ENCODE measurements at places on chromosomes 6 and 20.
A peak's percentile ranks its signal among the peaks of the same experiment; 100 is the strongest.

DNA sequence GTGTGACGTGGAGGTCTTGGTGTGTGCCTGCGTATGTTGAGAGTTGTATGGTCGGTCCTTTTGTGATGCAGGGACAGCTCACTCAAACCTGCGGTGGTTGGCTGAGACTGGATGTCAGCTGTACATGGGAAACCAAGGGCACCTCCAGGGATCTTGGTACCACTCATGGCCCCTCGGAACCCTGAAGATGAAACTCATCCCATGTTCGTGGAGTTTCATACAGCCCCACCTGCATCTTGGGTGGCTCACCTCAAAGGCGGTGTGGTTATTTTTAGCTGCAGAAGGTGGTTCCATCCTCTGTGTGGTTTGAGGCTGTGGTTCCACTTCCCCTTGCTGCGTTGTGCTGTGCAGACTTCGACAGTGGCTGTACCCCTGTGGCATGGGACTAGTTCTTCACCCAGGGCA, 52.6 kb upstream of the SLC22A1 start:
- DNase-seq: no peak

- no peak for DNase-seq
Observed at GRCh38 chr6:160054913-160055312, 66.7 kb upstream of the SLC22A1 start.

- DNase-seq: peak; percentile 55
Observed at GRCh38 chr20:46128310-46129151, 10.4 kb downstream of the CD40 start.

GRCh38 chr20:61516346-61517208, 264.5 kb downstream of the CDH4 start:
- no peak for DNase-seq

GRCh38 chr6:166346965-166347364, 4.6 kb upstream of the SFT2D1 start:
- no peak for DNase-seq

DNA sequence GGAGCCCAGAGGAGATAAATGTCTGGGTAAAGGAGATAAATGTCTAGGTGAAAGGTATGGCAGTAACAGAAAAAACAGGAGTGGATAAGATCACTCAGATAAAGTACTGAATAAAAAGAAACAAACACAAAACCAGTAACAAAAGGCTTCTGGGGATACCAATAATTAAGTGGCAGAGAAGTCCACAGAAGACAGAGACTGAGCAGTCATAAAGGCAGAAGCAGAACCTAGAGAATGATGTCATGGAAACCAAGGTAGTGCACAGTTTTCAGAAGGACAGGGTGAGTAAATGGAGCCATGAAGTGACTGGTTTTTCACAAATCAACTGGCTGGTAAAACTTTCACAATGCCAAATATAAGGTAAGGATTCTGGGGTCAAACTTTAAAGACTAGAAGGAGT, 80.9 kb upstream of the PLN start:
- DNase-seq: no peak

GRCh38 chr6:162108041-162108440, 619.5 kb downstream of the PRKN start:
- no peak for DNase-seq

- no peak for DNase-seq
Observed at GRCh38 chr6:170030284-170030815, 260.5 kb downstream of the DLL1 start.

DNA sequence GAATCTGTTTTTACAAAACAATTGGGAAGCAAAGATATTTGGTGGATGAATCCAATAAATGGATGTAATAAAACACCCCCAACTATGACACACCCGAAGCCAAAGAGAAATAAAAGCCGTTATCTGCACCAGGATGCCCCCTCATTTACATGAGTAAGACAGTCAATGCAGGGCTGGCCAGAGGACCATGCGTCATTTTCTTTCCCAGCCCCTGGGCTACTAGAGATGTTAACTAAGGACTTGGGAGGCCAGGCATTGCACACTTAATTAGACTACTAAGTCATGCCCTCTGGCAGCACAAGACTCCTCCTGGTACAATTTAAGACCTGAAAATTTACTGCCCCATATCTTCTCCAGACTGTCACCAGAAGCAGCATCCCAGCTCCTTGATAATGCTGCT, 3.2 kb downstream of the LEMD2 start:
- no peak for DNase-seq

GRCh38 chr6:108914235-108915022, 66.2 kb downstream of the ARMC2 start:
- DNase-seq: peak; percentile 46

DNA sequence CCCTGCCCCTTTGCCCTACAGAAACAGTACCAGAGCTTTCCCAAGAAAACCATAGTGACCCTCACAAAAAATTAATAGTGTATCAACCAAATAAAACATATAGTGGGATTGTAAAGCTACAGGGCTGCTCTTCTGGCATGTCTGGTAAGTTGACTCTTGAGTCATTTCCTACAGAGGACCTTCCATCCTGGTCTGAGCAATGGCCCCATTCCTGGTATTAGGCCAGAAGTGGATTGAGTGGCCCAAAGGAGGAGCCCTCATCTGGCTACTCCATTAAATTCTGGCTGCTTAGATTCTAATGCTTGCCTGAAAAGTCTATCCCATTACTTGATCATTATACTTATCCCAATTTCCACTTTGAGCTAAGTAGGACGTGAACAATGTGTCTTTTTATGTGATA, 150.9 kb upstream of the HMGN3 start:
- no peak for DNase-seq

GRCh38 chr6:165232731-165233488, 76.5 kb downstream of the C6orf118 start:
- DNase-seq: no peak

DNA sequence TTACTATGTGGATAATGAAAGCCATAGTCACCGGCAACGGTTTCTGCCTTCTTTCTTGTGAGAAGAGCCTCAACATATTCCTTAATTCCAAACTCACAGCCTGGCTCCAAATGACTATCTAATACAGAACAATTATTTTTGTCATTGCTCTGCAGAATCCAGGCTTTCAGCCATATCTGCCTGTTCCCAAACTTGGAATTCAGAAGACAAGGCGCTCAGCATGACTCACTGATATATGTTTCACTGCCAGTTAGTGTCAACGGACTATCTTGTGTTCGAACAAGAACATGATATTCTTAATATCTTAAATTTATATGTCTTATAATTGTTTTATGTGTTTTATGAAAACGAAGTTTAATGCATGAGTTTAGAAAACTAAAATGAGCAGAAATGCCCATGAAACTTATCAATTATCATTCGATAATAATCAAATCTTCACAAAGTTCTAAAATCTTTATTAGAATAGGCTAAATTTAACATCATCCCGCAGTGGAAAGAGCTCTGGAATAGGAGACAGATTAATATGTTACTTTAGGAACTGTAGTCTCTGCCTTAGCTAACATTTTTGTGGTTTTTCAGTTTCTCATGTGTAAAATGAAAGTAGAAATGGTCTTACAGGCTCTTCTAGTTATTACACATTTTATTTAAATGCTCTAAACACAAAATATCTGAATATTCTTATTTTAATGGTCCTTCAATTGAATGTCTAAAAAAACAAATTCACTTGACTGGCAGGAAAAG, 669.3 kb upstream of the GJE1 start:
- DNase-seq: no peak

- no peak for DNase-seq
Observed at GRCh38 chr6:169046483-169047192, 207.0 kb downstream of the THBS2 start.

DNA sequence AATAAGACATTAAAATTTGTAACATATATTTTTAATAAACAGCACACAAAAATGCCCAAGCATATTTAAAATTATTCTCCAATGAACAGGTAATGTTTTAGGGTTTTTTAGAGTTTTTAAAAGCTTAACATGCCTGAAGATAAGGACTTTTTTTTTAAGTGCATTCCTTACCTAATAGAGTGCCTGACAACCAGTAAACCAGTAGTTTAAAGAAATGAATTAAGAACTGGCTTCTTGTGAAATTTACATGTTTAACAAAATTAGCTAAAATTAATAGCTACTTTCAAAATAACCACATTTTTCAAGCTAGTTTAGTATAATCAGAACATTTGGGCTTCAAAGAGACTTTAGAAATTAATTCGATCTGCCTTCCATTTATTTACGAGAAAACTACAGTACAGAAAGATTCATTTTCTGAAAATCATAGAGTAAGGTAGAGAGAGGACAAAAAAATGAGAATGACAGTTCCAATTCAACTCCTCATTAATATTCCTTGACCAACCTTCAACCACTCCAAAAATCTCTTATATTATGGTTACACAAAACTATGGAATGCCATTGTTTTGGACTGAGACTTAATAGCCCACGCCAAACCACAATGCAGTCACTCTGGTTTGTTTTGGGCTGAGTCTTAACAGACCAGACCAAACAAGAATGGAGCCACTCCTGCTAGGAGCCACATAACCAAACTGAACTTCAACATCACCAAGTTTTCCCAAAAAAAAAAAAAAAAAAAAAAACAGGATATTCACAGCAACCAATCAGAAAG, 5.7 kb upstream of the PLN start:
- DNase-seq: no peak

DNA sequence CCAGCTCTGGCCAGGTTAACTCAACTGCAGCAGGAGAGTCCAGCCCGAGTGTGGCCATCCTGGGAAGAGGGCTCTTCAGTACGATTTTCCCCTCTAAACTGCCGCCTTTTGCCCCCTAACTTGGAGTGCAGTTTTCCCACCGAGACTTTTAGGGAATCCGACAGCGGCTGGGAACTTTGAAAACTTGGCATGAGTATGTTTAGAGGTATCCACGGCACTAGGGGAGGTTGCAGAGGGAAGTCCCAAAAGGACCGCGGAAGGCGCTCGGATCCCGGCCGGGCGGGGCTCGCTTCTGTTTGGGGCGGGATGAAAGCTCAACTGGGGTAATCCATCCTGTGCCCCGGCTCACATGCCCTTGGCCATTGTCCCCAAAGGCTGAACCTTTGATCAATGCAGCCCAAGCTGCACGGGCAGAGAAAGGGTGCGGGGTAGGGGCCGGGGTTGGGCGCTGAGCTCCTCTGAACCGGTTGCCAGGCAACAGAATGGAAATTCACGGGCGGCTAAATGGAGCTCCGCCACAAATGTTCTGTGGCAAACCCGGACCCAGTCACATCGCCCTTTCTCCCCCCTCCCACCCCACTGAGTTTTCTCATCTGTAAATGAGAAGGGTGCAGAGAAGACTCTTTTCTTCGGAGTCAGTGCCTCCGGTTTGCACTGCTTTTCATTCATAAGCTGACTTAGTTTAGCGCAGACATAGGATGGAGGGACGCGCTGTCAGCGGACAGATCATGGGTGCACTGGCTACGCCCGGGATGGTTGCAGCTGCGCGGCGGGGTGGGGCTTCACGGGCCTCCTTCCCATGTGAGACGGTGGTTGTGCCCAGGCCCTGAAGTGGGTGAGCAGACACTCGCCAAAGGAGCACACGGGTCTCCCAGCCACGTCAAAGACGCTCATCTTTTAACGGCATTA, 2.3 kb downstream of the BMP6 start:
- DNase-seq: no peak

GRCh38 chr6:23268348-23268747, 699.0 kb downstream of the HDGFL1 start:
- DNase-seq: no peak

DNA sequence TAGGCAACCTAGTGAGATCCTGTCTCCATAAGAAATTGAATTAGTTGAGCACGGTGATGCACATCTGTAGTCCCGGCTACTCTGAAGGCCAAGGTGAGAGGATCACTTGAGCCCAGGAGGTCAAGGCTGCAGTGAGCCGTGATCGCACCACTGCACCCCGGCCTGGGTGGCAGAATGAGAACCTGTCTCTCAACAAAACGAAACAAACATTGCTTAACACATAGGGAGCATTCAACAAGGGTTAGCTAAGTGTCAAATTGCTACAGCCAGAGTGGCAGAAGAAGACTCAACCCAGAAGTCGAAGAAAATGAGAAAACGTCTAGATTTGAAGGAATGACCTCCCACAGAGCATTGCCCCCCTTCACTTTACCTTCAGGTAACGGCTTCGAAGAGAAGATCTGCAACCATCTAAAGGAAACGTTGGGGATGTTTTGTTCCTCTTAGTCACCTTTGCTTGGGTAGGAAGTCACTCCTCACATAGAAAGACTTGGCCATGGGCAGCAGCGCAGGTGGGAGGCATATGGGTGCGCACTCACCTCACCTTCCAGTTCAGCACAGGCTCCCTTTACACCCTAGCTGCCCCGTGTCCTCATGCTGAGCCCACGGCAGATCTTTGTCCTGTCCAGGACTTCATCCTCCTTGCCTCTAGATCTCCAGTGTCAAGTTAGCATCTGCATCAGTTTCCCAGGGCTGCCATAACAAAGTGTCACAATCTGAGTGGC, 63.7 kb upstream of the SHLD1 start:
- no peak for DNase-seq

DNA sequence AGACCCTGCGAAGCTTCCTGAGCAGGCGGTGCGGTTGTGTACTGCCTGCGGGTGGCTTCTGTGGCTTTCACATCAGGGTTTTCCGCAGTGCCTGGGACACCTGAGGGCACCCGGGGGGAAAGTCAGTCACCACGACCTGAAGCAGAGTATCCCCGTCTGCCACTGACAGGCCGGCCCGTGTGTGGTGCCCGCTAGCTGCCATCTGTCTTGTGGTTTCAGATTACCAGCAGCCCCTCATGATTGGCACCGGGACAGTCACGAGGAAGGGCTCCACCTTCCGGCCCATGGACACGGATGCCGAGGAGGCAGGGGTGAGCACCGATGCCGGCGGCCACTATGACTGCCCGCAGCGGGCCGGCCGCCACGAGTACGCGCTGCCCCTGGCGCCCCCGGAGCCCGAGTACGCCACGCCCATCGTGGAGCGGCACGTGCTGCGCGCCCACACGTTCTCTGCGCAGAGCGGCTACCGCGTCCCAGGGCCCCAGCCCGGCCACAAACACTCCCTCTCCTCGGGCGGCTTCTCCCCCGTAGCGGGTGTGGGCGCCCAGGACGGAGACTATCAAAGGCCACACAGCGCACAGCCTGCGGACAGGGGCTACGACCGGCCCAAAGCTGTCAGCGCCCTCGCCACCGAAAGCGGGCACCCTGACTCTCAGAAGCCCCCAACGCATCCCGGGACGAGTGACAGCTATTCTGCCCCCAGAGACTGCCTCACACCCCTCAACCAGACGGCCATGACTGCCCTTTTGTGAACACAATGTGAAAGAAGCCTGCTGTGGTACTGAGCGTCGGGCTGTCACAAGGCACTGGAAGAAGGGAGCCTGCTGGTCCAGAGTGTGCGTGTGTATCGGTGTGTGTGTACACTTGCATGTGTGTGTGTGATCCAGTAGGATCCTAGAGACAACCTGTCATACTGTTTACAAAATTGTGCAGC, 54.4 kb downstream of the GOPC start:
- no peak for DNase-seq

DNA sequence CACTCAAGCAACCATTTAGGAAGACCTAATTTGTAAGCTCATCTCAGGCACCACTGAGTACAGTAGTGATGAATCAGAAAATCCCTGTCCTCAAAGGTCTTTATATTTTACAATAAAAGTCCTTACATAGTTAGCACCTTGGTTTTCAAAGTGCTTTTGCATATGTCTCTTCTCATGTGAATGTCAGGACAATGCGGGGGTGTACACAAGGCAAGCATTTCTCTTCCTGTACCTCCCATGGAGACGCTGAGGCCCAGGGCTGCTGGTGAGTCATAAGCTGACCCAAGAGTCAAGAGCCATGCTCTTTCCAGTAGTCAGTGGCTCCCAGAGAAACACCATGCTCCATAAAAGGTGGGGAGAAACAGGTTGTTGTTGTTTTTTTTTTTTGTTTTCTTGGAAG, 174.0 kb downstream of the GJA10 start:
- no peak for DNase-seq

Measured in HuH-7.5 (cell line).